Activated CD4-positive, alpha-beta memory T cell treated with anti-CD3 and anti-CD28 coated beads for 36 hours (primary cell): ENCODE measurements at places on chromosomes 4 and X.

DNA sequence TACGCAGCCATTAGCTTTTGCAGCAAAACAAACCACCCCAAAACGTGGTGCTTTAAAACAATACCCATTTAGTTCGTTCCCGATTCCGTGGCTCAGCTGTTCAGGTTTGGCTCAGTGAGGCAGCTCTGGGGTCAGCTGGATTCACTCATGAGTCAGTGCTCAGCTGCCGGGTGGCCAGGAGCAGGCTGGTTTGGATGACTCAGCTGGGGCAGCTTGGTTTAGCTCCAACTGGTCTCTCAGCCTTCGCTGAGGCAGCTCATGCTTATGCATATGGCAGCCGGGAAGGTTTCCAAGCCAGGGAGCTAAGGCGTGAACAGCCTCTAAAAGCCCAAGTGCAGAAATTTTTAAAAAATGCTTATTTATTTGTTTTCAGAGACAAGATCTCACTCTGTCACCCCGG is 13.3 kb upstream of the CD99 start:
- no peak for DNase-seq

DNA sequence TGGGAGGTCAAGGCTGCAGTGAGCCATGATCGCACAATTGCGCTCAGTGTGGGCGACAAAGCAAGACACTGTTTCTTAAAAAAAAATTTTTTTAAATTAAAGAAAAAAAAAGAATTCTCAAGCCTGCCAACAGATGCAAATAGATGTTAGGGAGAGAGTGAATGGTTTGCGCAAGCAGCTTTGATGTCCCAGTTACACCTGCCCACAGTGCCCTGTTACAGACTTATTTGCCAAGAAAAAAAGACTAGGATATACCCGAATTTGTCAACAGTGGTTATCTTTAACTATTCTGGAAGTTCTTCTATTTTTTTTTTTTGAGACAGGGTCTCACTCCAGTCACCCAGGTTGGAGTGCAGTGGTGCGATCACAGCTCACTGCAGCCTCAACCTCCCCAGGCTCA is 44.3 kb upstream of the UGDH start:
- no peak for DNase-seq

GRCh38 chr4:165345666-165346417 is 18.4 kb downstream of the MSMO1 start:
- no peak for DNase-seq

GRCh38 chrX:153667956-153668396 is 5.6 kb downstream of the PNCK start:
- peak; percentile 87 for DNase-seq

GRCh38 chr4:38703635-38704034 is 39.6 kb downstream of the KLF3 start:
- DNase-seq: no peak

GRCh38 chr4:27861802-27862201 is 1001.2 kb downstream of the STIM2 start:
- DNase-seq: no peak

- DNase-seq: no peak
Measured at GRCh38 chr4:56375458-56375857, 11.8 kb downstream of the AASDH start.

DNA sequence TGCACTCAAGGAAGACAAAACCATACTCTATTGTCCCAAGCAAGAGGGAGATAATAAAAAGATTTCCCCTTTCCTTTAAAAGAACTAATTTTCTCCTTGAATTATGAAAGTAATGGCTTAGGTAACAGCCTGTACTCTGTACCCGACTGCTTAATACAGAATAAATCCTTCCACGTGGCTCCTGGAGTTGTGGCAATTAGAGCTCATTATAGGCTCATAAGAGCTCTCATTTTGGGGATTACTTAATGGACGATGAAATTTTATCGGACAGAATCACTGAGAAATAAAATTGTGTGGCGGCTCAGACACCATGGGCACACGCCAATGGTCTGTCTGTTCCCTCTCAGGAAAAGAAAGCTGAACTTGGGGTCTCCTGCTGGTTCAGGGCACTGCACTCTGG is 2.8 kb upstream of the GSX2 start:
- no peak for DNase-seq

GRCh38 chr4:105644257-105644656 is 64.2 kb downstream of the INTS12 start:
- no peak for DNase-seq

- peak; percentile 17 for DNase-seq
Measured at GRCh38 chrX:1528884-1529203, 8.1 kb downstream of the P2RY8 start.

DNA sequence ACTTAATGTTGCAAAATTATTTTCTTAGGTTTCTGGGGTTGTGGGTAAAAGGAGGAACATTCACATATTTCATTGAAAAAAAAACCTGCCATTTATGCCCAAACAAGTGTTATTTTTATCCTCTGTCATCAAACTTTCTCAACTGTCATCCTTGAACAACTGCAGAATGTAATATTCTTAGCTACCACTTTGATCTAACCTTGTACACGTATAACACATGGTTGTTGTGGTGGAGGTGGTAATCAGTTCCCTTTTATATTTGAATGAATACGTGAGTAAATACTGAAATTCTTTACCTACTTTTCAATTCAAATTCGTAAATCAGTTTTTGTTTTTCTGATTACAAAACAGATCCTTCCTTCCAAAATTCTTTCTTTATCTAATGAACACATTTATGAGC is 3.8 kb upstream of the AMMECR1 start:
- no peak for DNase-seq

DNA sequence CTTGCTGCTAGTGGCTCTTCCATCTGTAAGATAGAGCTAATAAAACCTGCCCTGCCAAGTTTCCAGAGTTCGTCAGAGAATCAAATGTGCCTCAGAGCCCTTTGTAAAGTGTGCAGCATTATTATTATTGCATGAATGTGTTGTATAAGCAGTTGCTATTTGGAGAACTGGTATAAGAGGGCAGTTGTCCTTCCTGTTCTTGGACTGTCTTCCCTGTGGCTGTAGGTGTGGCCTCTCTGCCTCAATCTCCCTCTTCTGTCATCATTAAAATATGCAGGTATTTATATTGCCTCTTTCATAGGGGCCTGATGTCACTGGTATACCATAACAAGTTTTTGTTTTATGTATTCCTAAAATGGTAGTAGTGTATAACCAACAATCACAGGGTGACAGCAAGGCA is 3.8 kb downstream of the MTM1 start:
- no peak for DNase-seq

DNA sequence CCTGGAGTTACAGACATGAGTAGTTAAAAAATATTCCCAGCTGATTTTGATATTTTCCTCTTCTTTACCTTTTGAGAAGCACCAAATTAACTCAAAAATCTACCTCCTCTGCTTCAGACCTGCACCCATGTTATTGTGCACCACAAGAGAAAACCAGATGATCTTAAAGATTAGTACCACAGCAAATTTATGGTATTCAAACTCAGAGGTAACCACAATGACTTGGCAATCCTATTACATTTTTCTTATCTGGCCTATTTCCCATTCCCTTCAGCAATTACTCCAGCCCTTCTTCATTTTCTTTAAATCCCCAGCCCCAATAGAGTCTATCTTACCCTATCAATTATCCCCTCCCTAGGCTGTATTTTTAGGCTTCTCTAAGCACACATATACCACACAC is 535.1 kb downstream of the FAT4 start:
- no peak for DNase-seq

GRCh38 chr4:184475096-184475461 is 729 bp upstream of the IRF2 start:
- DNase-seq: peak; percentile 78

DNA sequence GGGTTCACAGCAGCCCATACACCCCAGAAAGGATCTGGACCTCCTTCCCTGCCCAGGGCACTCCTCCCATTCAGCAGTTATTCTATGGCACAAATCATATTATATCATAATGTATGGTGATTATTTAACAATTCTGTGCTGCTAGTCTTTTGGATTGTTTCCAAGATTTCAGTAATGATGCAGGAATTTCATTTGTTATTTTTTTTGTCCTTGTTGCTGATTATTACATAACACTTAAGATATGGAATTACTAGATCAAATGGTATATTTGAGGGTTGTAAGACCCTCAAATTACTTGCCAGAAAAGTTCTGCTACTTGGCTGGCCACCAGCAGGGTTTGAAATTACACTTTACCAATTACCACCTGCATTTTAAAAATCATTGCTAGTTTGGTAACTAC is 36.4 kb downstream of the QDPR start:
- DNase-seq: no peak

- no peak for DNase-seq
Measured at GRCh38 chrX:7028246-7028645, 119.3 kb upstream of the STS start.

GRCh38 chr4:183848805-183849204 is 56.3 kb upstream of the STOX2 start:
- DNase-seq: no peak

DNA sequence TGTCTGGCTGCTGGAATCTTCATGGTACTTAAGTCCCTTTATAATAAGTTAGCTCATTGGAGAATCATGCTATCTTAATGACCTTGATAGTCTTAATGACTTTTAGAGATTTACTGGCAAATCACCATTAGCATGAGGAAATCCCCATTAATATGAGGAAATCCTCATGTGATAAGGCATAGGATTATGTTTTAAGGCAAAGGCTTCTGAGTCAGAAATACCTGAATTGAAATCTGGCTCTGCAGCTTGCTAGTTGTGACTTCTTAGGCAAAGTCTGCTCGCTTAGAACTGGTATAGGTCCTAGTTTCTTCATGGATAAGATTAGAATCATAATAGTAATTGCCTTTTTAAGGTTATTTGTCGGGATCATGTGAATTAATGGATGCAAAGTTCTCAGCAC is 190.2 kb upstream of the BANK1 start:
- DNase-seq: no peak

GRCh38 chr4:102560115-102560514 is 59.0 kb downstream of the NFKB1 start:
- DNase-seq: no peak

DNA sequence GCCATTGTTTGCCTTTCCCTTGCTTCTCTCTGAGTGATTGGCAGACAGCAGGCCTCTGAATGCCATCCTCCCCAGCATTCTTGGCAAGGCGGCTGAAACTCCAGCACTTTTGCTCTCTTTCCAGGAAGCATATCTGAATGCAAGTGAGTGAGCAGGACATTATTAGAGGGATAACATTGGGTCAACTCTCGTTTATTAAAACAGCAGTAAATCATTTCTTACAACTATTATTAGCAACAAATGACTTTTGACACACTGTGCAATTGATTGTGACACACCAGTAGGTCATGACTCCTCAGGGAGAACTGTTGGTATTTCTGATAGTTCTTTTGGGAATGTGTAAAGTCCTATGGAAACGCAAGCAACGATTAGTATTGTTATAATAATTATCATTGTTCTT is 103.8 kb downstream of the EFNB1 start:
- DNase-seq: no peak

- no peak for DNase-seq
Measured at GRCh38 chr4:126572264-126572663, 1060.5 kb upstream of the INTU start.

GRCh38 chr4:149465955-149466354 is 349.7 kb downstream of the IQCM start:
- DNase-seq: no peak

DNA sequence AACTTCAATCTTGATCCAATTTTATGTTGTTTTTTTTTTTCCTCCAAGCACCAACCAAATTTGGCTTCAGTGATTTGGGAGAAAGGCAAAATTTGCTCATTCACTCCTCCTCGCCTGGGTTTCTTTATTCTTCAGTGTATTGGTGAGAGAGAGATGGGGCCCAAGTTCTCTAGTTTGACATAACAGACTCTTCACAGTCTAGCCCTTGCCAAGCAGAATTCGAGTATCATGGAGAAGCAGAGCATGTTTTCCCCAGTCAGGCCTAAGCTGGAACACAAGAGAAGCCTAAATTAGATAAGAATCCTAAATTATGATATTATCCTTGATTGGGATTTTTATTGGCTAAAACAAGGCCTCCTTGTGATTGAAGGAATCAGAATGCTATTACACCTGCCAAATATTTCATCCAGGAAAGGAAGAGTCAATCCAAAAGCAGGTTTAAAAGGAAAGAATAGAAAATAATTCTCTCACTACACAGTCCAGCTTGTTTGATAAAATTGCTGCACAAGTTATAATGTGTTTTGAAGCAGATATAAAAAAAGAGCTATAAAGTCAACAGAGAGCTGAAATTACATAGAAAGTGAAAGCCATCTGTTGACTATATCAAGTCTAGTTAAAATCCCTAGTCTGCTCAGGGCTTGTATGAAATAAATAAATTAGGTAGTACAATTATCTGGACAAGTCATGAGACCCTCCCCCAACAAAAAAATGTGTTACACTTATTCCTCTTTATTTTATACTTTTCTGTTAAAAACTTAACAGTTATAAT is 39.9 kb upstream of the FAM241A start:
- no peak for DNase-seq

GRCh38 chr4:78213218-78213617 is 156.1 kb downstream of the FRAS1 start:
- no peak for DNase-seq

GRCh38 chr4:138961129-138961528 is 54.5 kb upstream of the NOCT start:
- DNase-seq: no peak

DNA sequence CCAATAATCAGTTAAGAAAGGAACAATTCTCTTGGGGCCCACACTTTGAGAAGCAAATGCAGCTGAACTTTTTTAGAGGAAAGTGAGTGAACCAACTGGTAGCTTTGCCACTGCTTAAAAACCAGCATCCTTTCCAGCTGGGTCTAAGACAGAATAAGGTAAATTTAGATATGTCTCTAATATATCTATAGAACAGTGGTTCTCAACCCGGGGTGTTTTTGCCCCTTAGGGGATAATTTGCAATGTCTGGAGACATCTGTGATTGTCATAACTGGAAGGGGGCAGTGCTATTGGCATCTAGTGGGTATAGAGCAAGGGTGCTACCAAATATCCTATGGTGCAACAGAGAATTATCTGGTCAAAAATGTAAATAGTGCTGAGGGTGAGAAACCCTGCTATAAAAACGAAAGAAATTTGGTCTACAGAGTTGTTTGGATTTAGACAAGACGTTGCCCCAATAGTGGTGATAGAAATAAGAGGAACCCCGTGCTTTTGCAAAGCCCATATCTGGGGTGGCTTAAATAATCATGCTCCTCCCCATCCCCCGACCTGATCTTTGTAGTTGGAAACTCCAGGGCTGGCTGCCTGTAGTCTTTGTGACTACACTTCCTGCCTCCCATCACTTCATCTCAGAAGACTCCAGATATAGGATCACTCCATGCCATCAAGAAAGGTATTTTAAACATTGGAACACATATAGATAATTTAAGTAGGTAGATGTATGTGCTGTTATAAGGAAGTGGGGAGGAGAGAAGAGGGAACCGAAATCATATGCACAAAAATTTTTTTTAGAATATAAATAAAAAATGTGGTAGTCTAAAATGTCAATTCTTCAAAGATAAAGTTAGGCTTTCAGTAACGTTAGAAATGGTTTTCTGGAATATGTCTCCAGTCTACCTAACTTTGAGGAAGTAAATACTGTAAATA is at the start of gene TLR7:
Gene TLR7, plus strand, starts transcription at position 622 of the 927 bp plus-strand sequence. CDS start 507 bp downstream, outside the sequence.
- DNase-seq: no peak

GRCh38 chr4:8199594-8200301 is 658 bp downstream of the SH3TC1 start:
- DNase-seq: peak; percentile 54
